Tibial artery (tissue), 4 donors: ENCODE measurements at places on chromosomes 11 and 22.

DNA sequence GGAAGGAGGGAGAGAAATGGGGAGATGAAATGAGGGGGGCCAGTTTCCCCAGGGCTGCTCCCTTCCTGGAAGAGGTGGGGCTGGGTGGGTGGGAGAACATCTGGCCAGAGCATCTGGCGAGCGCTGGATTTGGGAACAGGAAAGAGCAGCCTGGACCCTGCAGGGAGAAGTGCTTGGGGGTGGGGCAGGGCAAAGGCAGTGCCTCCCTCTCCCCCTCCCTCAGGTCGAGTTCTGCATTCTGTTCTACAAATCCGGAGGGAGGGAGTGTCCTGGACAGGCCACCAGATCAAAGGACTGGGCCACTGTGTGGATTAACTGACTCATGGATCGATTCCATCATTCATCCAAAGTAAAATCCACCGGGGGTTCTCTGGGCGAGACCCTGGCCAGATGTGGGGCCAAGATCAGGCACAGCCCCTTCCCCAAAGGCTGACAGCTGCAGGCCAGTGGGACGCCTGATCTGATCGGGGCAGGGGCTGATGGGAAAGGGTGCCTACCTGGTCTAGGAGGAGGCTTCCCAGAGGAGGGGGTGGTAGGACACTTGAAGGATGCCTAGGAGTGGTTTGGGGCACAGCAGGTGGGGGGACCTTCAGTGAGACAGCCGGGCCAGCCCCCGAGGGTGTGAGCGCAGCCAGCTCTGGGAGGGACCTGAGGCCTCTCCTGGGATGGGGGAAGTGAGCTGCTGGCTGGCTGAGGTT, 57.5 kb downstream of the CACNA1I start:
- DNase-seq: no peak

- DNase-seq: no peak
These were observed 494.5 kb upstream of the LARGE1 start for GRCh38 chr22:34414467-34415440.

DNA sequence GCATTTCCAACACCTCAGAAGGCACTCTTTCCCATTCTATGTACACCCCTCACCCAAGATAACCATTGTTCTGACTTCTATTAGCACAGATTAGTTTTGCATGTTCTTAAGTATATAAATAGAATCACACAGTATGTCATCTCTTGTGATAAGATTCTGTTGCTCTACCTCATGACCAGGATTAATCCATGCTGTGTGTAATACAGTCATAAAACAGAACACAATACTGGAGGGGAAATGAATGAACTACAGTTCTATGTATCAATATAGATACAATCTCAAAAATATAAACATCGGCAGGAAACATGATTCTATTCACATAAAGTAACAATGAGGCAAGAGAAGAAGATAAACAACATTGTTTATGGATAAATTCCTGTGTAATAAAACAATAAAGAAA, 151.5 kb downstream of the ATG16L2 start:
- no peak for DNase-seq

DNA sequence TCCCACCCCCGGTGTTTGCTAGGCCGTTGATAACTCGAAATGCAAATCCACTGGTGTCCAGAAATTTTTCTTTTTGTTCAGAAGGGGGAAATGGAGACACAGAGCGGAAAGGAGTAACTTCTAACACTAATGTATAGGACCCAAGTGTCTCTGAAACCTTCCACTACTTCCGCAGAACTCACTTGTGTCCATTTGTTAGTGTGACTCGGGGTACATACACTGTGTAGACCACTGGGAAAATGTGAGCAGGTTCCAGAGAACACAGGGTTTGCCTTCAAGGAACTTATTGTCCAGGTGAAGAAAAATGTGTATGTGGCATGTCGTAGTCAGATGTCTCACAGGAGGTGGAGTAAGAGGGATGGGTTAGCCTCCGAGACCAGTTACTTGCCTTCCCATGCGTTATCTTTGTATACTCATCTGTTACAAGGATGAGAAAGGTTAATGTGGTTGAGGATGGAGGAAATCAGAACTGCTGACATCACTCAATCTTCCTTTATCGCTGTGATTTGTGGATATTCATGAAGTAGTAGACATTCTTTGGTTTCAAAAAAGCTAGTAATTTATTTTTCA, 857 bp downstream of the ARCN1 start:
- no peak for DNase-seq

DNA sequence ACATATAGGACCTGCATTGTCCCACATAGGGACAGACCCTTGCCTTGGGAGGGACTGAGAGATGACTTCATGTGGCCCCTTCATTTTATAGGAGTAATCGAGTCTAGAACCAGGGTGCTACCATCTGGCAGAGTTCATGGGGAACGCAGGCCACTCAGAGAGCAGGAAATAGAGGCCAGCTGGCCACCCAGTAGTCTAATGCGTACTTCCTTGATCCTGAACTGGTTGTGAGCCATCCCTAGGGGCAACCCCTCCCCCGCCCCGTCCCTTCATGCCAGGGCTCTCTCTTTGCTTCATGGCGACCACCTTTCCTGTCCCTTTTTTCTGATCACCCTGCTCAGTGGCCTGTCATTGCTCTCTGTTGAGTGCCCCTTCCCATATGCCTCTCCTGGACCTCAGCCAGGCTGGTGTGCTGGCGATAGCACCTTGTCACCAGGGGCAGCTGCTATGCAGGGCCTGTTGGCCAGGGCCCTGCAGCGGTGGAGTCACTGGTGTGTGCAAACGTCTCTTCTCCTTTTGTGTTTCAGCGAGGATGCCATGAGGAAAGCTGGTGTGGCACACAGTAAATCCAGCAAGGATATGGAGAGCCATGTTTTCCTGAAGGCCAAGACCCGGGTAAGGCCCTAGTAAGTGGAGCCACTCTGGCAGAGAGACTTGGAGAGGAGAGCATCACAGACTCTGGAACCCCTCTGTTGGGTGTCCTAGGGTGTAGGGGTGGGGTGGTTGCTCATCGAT, 29.3 kb downstream of the MED15 start:
- no peak for DNase-seq

- no peak for DNase-seq
These were observed 51.6 kb downstream of the ETS1 start for GRCh38 chr11:128535468-128536457.

DNA sequence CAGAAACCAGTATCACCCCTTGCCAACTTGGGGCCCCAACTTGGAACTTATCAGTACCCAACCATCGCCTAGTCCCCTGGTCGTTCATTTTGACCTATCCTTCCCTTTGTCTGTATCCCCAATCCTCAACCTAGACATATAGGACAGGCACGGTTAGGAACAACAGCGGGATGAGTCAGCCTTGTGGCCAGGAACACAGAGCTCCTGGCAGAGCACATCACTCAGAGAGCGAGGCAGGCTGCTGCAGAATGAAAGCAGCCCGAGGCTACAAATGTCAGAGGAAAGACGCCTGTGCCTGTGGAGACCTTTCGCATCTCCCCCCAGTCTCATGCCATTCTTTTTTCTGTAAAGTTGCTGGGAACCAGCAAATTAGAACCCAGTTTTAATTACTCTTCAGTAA, 14.6 kb downstream of the DKK3 start:
- no peak for DNase-seq

GRCh38 chr11:130400781-130401483, 27.5 kb downstream of the ADAMTS8 start:
- DNase-seq: peak; percentile 45

DNA sequence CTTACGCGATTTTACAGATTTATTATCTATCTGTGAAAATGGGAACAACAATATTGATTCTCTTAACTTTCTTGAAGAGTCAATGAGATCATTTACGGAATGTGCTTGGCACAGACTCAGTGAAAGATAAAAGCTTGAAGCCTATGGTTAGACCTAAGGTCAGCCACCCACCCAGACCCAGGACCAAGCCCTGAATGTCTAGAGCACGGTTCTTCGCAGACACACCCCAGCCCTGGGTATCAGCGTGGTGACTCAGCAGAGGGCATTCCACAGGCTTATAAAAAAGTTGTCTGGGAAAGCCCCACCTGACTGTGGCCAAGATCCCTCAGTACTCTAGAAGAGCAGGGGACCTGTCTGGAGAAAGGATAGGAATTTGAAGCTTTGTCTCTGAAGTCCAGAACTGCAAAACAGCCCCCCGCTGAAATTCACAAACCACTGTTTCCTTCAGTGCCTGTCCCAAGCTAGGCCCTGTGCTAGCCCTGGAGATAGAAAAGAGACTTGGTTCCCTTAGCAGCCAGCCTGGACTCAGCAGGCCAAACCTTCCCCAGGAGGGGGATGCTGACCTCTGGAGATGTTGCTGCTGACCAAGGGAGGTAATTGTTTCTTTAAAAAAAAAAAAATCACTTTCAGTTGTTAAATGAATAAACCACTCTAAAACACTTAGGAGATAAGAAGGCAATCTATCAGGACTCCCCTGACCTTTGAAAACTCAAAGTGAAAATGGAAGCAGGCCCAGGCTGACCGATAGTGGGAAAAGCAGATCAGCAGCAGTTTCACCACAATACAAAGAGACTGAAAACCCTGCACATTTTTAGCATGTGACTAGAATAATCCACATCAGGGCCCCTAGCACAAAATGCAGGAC, 114.0 kb downstream of the ABTB2 start:
- no peak for DNase-seq

GRCh38 chr11:69443968-69444364, 37.5 kb upstream of the LINC01488 start:
- DNase-seq: no peak

- DNase-seq: peak; percentile 57
These were observed 19.3 kb upstream of the GNB1L start for GRCh38 chr22:19873960-19874306.

- DNase-seq: no peak
These were observed 27.8 kb downstream of the PHLDB1 start for GRCh38 chr11:118635237-118635591.

DNA sequence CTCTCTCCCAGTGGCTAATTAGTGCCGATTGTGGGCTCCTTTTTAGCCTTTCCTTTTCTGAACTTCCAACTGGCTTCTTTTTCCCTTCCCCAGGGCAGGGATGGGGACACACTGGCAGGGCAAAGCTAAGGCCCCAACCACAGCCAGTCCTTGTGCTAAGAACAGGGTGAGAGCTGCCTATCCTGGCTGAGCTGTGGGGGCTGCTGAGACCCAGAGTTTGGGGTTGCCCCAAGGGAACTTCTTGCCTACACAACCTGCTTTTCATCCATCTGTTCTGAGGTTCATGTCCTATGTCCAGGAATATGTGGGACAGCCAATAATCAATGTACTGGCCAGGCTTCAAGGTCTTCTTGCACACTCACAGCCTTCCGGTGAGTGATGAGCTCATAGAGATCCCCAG, 10.0 kb upstream of the TPBGL start:
- DNase-seq: no peak

GRCh38 chr11:15815246-15816195, 540.8 kb downstream of the SOX6 start:
- DNase-seq: no peak

DNA sequence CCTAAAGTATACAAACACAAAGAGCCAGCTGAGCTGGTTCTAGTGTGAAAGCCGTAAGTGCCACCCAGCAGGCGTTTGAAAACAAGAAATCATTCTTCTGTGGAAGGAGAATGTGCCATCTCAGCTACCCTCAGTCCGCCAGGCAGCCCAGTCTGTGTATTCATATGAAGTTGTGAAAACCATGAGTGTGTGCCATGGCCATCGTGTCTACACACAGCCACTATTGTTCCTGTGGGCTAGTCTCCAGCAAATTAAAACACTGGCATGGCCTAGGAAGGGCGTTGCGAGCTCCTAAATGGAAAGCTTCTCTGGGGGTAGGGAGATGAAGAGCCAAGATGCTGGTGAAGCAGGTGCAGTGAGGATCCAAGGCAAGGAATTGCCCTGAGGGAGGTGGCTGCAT, 51.5 kb upstream of the HORMAD2 start:
- no peak for DNase-seq

- no peak for DNase-seq
These were observed 12.6 kb upstream of the MRPL23 start for GRCh38 chr11:1934335-1935155.

DNA sequence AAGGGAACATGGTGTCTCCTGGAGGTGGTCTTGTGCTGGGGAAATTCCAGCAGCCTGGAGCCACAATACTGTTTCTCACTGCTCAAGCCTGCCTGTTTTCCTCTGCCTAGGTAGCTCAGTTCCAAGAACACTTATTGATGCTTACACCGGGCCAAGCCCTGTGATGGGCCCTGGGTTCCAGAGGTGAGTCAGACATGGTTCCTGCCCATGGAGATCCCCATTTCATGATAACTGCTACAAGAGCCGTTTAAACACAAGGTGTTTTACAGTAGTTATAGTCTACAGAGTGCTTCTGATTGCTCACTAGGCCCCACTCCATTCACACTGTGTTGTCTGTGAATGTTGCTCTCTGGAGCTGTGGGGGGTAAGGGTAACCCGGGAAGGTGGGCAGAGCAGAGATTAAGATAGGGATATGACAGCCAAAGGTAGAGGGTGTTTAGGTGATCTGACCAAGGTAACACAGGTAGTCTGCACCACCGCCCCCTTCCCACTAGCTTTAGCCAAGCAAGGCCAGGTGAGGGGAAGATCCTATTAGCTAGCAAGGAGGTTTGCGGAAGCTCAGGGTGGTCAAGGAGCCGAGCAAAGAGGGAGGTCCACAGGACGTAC, 696 bp upstream of the MICAL2 start:
- no peak for DNase-seq

DNA sequence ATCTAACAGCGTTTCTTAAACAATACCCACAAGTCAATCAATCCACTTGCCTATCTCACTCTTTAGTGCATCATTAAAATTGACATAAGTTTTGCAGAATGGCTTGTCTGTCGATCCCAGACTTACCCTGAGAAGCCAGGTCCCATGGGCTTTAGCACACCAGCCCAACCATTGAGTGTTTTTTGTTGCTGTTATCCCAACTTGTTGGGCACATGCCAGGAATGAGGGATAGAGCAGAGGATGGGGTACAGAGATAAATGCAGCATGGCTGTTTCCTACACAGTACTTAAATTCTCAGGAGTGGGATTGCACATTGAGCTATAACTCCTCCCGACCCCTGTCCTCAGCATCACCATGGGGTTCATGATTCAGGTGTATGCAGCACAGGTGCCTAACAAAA, 64.2 kb upstream of the RASSF10 start:
- DNase-seq: no peak

GRCh38 chr22:46338636-46339035, 3.1 kb downstream of the TRMU start:
- DNase-seq: no peak

GRCh38 chr11:65132988-65133700, 1.2 kb downstream of the SYVN1 start:
- DNase-seq: no peak

GRCh38 chr11:2760196-2760871, 60.5 kb upstream of the KCNQ1OT1 start:
- DNase-seq: no peak

- no peak for DNase-seq
These were observed 20.9 kb downstream of the SOX6 start for GRCh38 chr11:16335236-16335962.

DNA sequence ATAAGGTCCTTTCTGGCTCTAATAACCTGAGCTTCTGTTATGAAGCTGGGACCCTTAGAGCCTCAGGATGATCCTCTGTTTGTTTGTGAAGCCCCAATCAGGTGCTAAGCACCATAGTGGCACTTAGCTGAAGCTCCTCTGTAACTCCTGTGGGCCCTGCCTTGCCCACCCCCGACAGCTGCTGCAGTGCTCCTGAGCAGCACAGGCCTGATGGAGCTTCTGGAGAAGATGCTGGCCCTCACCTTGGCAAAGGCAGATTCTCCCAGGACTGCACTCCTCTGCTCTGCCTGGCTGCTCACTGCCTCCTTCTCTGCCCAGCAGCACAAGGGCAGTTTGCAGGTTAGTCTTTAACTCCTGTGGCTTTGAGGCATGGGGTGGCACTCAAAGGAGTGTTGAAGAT, 19.0 kb upstream of the CCDC134 start:
- no peak for DNase-seq
